ENCODE measurements at places on chromosomes 12 and 14. TPM values are rescaled to one million over a fixed set of nuclear protein-coding genes. Genes with fewer than 3 reads are reported as not detected.
A peak's percentile ranks its signal among the peaks of the same experiment; 100 is the strongest.

Gene SLC39A2
- total RNA-seq, result 0.45 TPM

Gene ST8SIA1
- 1.6 TPM for total RNA-seq

Gene TSPAN8
- total RNA-seq, result not detected

Gene COPS7A
- 22.5 TPM for total RNA-seq

DNA sequence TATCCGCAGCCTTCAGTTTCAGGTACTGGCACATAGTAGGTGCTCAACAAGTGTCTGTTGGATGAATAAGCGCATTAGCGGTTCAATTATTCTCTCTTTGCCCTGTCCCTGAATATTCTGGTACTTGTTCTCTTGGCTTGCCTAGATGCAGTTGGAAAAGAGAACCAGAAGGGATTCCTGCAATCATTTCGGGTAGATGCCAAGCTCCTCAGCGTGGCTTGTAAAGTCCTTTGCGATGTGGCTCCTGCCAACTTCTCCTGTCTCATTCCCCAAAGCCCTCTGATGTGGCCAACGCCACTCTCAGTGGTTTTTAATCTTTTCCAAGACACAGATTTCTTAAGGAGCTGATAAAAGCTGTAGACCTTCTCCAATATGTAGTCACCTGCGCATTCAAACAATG, 230.3 kb downstream of the SUDS3 start:
- ATAC-seq, result no peak

DNA sequence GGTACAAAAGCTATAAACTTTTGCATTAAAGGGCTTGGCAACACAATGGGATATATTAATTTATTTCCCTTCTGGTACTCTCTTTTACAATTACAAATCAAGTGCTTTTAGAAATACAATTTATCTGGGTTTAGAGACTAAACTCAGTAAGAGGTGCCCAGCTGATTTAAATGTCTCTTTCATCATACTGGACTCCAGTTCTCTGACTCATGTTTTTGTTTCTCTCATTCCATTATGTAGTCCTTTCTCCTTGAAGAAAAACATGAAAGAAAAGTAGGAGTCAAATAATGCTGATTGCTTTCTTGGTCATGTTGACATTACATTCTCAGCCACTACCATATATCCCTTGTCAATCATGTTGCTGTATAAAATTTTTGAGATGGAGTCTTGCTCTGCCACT, 36.3 kb upstream of the CFL2 start:
- ATAC-seq, result no peak

GRCh38 chr14:103679351-103679750, 35.9 kb downstream of the XRCC3 start:
- ATAC-seq, result peak; percentile 54

GRCh38 chr14:39264558-39264957, 30.8 kb downstream of the MIA2 start:
- no peak for ATAC-seq

GRCh38 chr12:96770219-96771102, 136.6 kb upstream of the NEDD1 start:
- ATAC-seq, result peak; percentile 78

GRCh38 chr12:40620564-40621019, 71.6 kb upstream of the CNTN1 start:
- no peak for ATAC-seq

- no peak for ATAC-seq
Observed at GRCh38 chr12:12491606-12492005, 71.1 kb downstream of the DUSP16 start.

- ATAC-seq, result peak; percentile 13
Observed at GRCh38 chr12:27780612-27781408, 774 bp upstream of the MANSC4 start.

Data from motor neuron (in vitro differentiated cells).